ENCODE measurements at places on chromosomes 2 and 18.

- no peak for DNase-seq
These were observed 5.9 kb upstream of the RHBDD1 start for GRCh38 chr2:226829721-226830631.

DNA sequence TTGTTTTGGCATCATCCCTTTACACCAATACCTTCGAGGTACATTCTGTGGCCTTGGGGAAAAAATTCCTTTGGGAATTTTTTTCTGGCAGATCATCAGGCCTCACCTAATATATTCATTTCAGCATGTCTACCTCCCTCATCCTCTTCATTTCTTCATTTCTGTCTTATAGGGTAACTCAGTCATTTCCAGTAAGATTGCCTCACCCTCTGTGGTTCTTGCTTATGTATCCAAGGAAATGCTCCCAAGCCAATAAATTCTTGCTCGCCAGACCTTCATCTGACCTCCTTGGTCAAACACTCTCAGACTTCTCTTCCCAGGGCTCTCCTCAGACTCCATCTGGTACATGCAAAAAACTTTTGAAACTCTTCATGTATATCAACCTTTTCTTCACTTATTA lies 265.6 kb downstream of the TMX3 start:
- DNase-seq = no peak

DNA sequence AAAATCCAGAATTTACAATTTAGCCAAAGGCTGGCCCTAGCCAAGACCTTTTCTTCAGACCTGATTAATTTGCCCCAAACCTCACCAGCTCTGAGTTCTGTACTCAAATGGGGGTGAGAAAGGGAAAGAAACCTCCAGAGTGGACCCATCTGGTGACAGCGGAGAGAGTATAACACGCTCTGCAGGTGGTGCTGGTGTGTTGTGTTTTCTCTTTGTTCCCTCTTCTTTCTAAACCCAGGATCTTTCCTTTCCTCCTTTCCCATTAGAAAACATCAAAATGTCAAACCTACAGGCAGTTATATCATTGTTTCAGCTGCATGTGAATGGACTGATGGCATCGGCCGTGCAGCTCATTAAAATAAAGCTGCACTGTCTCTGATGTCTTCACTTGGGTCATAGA lies 253.2 kb upstream of the SP5 start:
- DNase-seq = no peak

GRCh38 chr2:231524477-231525247 lies 5.6 kb downstream of the NMUR1 start:
- no peak for DNase-seq

GRCh38 chr18:11050966-11051365 lies 98.4 kb downstream of the PIEZO2 start:
- DNase-seq = no peak

GRCh38 chr18:8602040-8602439 lies 7.2 kb upstream of the RAB12 start:
- no peak for DNase-seq

DNA sequence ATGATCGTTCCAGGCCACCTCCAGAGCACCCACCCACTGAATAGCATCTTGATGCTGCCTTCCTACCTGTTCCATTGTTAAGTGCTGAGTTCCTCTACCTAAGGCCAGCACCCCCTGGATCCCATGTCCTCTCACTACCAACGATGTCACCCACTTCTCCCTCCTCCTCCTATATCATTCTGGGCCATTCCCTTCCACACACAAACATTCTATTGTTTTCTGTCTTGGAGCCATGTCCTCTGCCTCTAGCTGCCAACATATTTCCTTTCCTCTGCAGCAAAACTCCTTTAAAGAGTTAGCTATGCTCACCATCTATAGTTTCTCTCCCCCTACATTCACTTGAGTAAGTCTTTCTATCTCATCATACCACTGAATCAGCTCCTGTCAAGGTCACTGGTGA lies 64.0 kb upstream of the ACKR3 start:
- no peak for DNase-seq

DNA sequence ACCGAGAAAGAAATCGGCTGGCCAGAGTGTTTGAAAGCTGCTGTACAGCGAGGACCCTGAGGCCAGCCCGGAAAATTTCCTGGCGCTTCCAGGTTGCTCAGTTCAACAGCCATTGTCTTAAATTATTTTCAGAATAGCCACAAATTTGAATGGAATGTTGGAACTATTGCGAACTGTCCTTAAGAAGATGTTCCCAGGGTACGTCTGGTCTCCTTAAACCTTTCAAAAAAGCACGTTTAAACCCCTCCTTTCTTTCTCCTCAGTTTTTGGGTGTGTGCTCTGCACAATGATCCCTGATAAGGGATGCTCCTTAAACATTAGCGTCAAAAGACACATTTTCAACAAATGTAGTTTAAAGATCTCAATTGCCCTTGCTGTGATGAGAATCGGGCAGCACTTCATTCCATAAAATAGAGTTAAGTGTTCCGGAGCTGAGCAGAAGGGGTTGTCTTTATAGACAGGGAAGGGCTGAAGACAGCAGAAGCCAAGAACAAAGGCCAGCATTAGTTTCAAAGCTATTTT lies 14.5 kb upstream of the LPIN2 start:
- no peak for DNase-seq

GRCh38 chr2:215421859-215422461 lies 13.9 kb downstream of the FN1 start:
- no peak for DNase-seq

GRCh38 chr2:197137231-197137630 lies 173.3 kb downstream of the ANKRD44 start:
- DNase-seq = peak; percentile 38

GRCh38 chr18:63264871-63265270 lies 54.7 kb downstream of the BCL2 start:
- no peak for DNase-seq

DNA sequence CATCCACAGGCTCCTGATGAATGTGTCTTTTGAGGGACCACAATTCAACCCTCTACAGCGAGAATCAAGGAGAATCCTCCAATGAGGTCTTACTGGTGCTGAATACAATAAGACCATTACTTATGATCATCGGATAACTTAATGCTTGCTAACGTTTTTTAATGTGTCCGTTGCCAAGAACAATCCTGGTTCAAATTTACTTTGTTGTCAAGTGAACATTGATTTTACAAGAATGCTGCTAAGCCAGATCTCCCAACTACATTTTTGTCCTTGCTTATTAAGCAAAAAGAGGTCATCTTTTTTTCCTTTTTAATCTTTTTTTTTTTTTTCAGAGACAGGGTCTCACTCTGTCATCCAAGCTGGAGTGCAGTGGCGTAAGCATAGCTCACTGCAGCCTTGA lies 93.7 kb downstream of the THNSL2 start:
- no peak for DNase-seq

DNA sequence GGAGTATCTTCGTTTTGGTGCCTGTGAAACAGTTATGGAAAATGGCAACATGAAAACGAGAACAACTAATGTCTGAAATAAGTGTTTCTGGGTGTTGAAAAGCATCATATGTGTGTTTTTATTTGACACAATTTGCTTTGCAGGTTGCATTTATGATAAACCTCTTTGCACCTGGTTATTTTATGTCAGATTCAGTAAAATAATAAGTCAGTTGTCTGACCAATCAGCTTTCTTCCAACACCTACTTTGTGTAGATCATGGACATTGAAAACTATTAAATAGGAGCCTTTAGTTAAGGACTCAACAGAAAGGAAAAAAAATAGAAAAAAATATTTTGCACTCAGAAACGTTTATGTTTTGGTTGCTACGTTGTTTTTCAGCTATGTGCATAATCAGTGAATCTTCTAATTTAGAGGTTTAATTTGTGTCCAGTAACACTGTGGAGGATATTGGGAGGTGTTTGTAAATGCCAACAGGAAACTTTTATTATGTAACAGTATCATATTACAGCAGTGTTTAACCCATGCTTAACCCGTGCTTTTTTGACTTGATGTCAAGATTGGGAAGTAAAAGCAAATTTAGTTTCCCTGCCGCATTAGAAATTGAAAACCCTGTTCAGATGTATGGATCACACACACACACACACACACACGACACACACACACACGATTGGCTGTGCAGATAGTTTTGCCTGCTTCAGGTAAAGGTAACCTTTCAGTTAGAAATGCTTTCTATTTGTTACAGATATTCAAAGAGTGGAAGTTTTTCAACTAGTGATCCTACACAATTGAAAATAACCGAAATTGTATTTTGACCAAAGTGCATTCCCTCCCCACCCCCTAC lies 2.6 kb downstream of the PKP4 start:
- no peak for DNase-seq

DNA sequence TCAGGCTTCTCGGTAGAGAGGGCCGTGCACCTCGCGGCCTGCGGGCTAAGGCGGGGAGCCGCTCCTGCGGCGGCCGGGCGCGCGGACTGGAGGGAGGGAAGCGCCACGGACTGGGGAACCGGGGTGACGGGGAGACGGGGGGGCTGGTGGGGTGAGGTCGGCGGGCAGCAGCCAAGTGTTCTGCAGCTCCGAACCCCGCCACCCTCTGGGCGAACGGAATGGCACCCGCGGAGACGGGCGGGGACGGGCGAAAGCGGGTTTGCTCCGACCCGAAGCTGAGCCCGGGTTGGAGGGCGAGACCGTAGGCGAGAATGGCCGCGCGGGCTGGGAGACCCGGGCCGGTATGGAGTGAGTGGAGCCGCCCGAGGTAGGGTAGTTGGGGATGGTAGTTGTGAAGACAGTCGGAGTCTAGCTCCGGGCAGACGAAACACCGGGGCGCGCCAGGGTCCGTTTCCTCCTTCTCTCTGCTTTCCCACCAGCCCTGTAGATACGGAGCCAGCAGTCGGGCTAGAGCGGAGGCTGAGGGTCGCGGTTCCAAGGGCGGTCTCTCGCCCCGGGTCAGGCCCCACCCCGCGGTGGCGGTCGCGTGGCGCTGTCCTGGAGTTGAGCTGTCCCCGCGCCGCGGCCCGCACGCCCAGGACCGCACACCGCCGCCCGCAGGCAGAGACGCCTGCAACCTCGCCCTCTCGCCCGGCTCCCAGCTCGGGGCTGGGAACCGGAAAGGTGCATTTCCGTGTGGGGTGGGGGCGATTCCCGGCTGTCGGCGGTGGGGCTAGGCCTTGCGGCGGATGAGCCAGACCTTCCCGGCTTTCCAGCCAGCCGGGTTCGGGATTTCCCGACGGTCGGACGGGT lies 160.3 kb upstream of the SIX2 start:
- peak; percentile 1 for DNase-seq

- DNase-seq = no peak
These were observed 788.1 kb downstream of the TRIB2 start for GRCh38 chr2:13504808-13505207.

DNA sequence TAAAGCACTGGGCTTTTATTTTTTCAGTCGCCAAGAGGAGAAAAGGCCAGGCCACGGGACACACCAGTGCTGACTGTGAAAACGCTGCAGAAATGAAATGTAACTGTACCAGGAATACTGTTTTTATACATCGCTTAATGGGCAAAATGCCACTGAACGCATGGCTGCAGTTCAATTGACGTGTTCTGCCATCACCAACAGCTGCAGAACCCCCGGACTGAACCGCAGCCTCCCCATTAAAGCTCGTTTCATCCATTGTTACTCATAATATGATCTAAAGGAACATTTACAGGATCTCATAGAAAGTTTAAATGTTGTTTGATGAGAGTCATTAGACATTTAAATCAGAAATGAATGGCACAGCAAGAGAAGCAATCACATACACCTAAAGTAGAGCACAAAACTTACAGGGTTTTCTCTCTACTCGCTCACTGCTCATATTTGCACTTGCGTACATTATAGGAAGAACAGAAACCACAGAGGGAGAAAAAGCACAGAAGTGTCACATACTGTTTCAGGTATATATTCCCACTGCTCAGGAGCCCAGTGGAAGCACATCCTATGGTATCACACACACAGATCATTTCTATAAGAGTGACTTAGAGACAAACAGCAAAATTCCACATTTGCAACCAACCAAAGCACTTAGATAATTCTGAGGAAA lies 35.3 kb downstream of the TCF4 start:
- DNase-seq = no peak

DNA sequence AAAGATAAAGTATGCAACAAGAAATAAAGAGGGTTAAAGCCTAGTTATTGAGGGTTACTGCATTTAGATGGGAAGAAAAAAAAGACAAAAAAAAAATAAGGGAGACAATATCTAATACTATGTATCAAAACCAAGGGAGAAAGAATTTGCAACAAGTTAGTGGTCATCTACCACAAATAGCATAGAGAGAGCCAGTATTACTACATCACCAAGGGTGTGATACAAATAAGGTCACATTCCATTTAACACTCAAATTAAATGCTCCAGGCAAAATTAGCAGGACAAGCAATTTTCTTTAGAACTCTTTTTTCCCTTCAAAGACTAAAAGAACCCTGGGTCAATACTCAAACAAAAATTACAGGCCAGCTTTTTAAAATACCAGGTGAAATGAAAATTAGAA lies 115.1 kb upstream of the GULP1 start:
- no peak for DNase-seq

- no peak for DNase-seq
These were observed 76.9 kb downstream of the AOX1 start for GRCh38 chr2:200662727-200663126.

GRCh38 chr2:2705871-2706270 lies 374.8 kb upstream of the MYT1L start:
- DNase-seq = no peak

DNA sequence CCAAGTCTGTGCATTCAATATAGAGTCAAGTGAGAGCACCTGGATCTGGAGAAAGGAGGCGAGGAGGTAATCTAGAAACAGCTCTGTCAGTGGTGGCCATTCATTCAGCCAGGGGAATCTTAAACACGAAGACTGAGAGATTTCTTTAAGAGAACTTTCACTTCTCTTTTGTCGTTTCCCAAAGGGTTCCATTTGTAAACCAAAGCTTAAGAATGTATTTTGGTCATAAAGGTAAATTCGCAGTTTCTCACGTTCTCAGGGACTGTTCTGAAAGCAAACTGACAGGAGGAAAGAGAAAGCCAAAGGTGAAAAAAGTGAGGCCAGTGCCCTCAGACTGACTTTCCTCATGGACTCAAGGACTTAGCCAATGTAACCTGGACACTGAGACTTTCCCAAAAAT lies 513.5 kb downstream of the CMPK2 start:
- no peak for DNase-seq

GRCh38 chr18:59455728-59456276 lies 96.7 kb upstream of the LMAN1 start:
- no peak for DNase-seq

- no peak for DNase-seq
These were observed 15.9 kb upstream of the SERPINB11 start for GRCh38 chr18:63686871-63687270.

GRCh38 chr2:67619204-67619603 lies 222.1 kb downstream of the ETAA1 start:
- DNase-seq = no peak

- no peak for DNase-seq
These were observed 245.6 kb downstream of the HDAC4 start for GRCh38 chr2:239154971-239155805.

DNA sequence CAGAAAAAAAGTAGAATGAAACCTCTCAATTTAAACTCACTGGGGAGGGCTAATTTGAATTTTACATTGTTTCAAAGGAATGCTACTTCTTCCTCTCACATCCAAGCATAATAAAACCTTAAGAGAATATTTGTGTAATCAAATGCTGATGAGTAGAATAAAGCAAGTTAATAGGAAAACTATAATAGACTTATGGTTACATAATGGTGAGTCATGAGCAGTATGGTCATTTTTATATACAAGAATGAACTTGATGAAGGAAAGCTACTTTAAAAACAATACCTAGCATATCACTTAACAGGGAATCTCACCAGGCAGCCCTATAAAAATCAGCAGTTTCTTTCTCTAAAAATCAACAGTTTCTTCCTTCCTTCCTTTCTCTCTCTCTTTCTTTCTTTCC lies 80.3 kb downstream of the VSNL1 start:
- DNase-seq = no peak
